Hematopoietic multipotent progenitor cell treated with erythropoietin and hydrocortisone succinate and interleukin-3 and kit ligand, for 4 days (in vitro differentiated cells): ENCODE measurements at places on chromosomes 13 and 19.

- no peak for DNase-seq
Observed at GRCh38 chr19:4715529-4716221, 8.0 kb downstream of the DPP9 start.

DNA sequence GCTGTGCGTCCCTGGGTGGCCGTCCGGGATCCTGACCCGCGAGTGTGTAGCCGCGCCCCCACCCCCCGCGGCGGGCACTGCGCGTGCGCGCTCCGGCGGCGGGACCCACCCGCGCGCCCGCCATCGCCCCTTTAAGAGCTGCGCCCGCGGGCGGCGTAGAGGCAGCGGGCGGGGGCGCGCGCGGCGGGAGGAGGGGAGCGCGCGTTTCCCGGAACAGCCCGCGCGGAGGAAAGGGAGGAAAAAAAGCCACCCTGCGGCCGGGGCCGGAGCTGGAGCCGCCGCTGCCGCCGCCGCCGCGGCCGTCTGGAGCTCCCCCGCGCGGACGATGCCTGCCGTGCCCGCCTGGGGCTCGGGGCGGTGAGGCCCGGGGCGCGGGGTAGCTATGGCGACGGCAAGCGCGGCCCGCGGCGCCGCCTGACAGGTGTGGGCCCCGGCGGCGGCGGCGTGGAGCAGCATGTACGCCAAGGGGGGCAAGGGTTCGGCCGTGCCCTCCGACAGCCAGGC lies at the start of gene SSBP4:
SSBP4 (plus strand) TSS at position 204 of the 504 bp plus-strand sequence; CDS start at position 455, 251 bp downstream.
- DNase-seq: peak; percentile 92

DNA sequence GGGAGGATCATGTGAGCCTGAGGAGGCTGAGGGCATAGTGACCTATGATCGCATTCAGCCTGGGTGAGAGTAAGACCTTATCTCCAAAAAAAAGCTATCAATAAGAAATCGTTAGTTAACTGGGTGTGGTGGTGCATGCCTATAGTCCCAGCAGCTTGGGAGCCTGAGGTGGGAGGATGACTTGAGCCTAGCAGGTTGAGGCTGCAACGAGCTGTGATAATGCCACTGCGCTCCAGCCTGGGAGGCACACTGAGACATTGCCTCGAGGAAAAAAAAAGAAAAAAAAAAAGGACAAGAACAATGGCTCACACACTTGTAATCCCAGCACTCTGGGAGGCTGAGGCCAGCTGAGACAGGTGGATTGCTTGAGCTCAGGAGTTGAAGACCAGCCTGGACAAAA lies 16.2 kb downstream of the PSPC1 start:
- peak; percentile 27 for DNase-seq

DNA sequence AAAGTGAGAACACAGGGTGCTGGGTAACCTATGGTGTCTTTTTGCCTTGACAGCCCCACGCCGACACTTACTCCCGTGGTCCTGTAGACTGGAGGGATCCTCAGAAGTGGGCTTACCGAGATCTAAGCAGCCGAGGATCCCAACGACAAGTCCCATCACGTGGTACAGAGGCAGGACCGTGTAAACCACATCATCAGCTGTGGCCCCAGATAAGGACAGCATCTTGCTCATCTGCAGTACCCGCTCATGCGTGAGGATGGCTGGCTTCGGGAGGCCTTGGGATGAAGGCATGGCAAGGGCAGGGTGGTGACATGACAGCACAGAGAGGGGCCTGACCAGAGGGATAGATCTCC lies 2.1 kb downstream of the SLC27A5 start:
- DNase-seq: peak; percentile 88

DNA sequence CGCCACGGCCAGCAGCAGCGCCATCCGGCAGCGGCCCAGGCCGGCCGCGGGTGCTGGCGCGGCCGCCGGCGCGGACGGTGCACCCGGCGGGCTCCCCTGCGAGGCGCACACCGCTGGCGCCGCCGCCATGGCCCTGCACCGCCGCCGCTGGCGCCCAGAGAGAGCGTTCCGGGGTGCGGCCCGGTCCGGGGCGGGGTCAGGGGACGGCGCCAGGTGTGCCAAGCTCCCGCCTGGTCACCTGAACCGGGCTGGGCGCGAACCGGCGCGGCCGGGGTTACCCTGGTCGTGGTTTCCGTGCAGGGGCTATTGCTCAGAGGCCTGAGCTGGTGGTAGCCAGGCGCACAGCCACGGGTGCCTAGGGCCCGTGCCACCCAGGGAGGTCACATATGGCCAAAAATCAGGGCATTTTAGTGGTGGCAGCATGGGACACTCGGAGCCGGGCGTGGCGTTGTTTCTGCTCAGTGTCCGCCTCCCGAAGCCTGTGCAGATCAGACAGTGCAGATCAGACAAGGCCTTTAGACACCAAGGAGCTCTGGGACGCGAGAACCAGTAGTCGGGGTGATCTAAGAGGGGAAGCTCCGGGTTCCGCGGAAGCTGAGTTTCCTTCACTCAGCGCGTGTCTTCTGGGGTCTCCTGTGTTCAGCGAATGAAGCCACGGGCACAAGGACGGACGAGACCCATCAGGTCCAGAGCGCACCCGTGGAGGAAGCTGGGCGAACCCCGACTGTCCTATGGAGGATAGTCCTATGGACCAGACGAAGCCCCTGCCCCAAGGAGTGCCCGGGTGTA lies at the start of gene TMEM238:
TMEM238 (minus strand) TSS at position 162 of the 789 bp plus-strand sequence; CDS start at position 129, 33 bp downstream.
- DNase-seq: peak; percentile 78

DNA sequence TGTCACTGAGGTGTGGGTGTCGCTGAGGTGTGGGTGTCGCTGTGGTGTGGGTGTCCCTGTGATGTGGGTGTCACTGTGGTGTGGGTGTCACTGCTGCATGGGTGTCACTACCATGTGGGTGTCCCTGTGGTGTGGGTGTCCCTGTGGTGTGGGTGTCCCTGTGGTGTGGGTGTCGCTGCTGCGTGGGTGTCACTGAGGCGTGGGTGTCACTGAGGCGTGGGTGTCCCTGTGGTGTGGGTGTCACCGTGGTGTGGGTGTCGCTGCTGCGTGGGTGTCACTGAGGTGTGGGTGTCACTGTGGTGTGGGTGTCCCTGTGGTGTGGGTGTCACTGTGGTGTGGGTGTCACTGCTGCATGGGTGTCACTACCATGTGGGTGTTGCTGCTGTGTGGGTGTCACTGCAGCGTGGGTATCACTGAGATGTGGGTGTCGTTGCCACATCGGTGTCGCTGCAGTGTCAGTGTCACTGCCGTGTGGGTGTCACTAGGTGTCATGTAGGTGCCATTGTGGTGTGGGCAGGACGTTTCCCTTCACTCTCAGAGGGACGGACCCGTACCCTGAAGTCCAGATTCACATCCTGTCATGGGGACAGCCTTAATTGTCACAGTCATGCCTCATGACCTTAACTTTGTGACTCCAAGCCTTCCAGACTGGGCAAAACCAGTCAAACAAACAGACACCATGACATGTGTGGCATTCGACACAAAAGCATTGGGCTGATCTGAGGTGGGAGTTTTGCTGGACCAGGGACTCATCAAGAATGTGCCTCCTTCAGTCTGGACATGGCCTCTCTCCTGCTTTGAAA lies 12.7 kb upstream of the GAS6 start:
- no peak for DNase-seq

DNA sequence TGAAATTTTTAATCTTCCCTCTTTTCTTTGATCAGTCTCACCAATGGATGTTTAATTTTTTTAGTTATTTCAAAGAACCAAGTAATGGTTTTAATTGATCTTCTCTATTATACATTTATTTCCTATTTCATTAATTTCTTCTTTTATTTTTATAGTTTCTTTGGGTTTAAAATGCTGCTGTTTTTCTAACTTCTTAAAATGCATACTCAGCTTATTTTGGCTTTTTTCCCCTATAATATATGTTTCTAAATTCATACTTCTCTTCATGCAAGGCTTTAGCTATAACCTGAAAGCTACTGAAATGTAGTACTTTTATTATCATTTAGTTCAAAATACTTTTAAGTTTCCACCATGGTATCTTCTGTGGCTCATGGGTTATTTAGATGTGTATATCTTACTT lies 53.9 kb downstream of the ANKRD10 start:
- DNase-seq: no peak

GRCh38 chr13:37627428-37627827 lies 28.9 kb upstream of the POSTN start:
- no peak for DNase-seq

- no peak for DNase-seq
Observed at GRCh38 chr19:40357640-40358039, 9.1 kb downstream of the PLD3 start.

- DNase-seq: no peak
Observed at GRCh38 chr19:20276011-20276731, 109.2 kb downstream of the ZNF486 start.

GRCh38 chr13:51328488-51328887 lies 11.0 kb upstream of the SERPINE3 start:
- no peak for DNase-seq

DNA sequence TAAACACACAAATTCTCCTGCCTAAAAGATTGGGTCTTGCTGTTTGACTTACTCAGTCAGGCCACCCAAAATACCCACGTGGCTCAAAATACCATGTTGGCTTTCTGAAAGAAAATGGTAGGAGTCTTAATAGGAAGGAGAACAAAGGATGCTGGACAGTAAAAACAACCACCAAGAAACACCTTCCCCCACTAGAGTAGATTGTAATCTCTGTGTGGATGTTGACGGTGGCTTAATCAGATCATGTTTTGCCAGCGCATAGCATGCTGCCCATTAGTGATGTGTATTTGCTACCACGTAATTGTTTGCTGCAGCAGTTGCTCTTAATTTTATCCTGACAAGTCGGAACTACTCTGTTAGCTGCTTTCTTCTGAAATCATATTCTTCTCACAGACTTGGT lies 1229.3 kb upstream of the SLC10A2 start:
- DNase-seq: no peak
